ENCODE measurements at places on chromosomes 6 and 20.

DNA sequence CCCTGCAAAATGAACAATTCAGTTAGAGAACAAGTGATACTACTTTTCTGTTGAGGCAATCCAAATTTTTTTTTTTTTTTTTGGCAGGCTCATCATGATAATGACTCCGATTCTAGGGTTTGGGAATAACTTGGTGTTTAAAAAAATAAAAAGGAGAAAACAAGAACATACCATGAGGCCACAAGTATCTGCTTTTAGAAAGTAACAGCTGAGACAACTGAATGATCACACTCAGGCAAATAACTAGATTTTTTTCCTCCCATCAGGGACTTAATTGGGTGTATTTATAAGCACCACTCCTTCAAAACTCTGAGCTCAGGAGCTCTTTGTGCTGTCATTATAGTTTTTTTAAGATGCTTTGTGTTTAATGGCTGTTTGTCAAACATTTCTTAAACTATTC lies 29.6 kb downstream of the PAK5 start:
- no peak for DNase-seq

DNA sequence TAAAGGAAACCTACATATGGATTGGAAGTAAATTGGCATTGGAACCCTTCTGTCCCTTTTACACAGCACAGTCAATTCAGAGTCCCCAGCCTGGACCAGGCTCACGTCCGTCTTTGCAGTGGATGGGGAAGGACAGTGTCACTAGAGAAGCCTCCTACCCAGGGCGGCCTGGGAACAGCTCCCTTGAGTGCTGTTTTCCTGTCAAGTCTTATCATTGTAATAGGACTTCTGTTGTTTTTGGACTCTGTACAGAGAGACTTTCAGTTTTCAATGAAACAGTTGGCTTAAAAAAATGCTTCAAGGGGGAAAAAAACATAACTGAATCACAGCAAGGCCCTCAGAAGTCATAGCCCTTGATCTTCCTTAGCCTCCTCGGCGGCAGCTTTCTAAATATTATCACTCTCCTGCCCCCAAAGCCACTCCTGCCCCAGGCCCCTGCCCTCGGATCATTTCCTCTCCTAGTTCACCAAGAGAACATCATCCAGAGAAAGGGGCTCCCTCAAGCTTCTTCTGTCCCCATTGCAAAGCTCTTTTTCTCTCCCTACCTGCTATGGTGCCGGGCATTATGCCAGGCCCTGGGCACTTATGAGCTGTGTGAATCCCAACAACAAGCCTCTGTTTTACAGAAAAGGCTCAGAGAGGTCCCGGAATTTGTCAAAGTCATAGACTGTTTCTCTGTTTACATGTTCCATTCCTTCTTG lies 37.8 kb upstream of the CNKSR3 start:
- no peak for DNase-seq

- DNase-seq: peak; percentile 19
These were observed 161.2 kb upstream of the SUPT3H start for GRCh38 chr6:45538641-45539547.

GRCh38 chr6:156854466-156855161 lies 77.4 kb downstream of the ARID1B start:
- DNase-seq: no peak

GRCh38 chr6:27280064-27280539 lies 32.0 kb downstream of the POM121L2 start:
- DNase-seq: peak; percentile 73

DNA sequence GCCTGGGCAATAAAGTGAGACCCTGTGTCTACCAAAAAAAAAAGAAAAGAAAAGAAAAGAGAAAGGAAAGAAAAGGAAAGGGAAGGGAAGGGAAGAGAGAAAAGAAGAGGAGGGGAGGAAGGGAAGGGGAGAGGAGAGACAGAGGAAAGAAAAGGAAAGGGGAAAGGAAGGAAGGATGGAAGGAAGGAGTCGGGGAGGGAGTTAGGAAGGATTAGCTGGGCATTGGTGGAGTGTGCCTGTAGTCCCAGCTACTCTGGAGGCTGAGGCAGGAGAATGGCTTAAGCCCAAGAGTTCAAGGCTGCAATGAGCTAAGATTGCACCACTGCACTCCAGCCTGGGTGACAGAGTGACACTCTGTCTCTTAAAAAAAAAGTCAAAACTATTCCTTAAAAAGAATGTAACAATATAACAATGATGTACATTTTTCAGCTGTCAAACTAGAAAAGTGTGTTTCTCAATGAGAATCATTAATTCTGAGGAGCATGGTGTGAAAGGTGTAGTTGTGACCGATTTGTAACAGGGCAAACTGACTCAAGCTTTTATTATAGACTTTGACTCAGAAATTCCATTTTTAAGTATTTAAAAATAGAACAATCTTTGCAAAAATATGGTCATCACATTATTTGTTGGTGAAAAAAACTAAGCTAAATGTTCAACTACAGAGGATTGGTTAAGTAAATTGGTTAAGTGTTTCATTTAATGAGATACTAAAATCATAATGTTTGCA lies 14.7 kb downstream of the SNRPB start:
- no peak for DNase-seq

GRCh38 chr6:106064756-106065155 lies 21.4 kb upstream of the PRDM1 start:
- no peak for DNase-seq

DNA sequence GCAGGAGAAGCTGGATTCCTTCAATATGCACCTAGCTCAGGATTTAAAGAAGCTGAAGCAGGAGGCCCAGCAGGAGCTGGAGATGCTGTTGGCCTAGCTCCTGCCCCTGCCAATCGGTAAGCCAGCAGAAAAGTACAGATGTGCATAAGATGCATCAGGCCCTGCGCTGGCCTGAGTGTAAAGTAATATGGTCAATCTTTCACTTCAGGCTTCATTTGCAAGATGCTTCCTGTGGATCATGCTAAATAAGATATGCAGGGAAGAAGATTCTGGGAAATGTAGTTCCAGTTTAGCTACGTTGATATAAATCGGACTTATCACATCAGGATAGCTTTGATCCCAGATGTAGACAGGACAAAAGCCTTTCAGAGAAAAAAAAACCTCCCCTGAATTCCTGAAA lies 100.3 kb downstream of the GJA1 start:
- DNase-seq: no peak

DNA sequence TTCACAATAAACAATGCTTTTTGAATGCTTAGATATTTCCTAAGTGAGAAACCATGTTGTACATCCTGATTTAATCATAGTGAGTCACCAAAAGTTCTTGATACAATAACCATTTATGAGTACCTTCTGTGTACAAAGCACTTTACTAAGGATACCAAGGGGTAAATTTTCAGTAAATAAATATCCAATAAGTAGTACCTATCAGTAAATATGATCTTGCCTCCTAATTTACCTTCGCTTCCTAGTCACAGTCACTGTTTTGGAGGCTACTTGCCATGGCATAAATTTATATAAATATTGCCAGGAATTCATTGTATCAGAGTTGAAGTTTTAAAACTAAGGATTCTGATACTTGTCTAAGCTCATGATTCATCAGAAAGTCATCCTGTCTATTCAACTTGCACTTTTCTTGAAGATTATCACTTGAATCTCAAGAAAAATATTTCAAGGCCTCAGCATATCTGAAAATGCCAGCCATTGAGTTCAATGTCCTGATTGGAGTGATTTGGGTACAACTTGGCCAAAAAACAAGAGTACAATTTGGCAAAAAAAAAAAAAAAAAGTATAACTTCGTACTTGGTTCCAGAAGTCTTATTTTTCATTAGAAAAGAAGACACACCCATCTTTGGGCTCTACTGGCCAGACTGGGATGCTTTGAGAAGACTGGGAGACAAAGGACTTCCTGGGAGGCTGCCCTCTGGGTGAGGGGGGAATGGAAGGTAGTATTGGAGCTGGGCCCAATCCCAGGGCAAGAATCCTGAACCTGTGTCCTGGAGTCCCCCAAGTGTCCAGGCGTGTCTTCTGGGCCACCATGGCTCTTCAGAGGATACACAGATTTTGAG lies 32.8 kb downstream of the RAB22A start:
- DNase-seq: no peak

- no peak for DNase-seq
These were observed 172.3 kb downstream of the OGFRL1 start for GRCh38 chr6:71460933-71461332.

DNA sequence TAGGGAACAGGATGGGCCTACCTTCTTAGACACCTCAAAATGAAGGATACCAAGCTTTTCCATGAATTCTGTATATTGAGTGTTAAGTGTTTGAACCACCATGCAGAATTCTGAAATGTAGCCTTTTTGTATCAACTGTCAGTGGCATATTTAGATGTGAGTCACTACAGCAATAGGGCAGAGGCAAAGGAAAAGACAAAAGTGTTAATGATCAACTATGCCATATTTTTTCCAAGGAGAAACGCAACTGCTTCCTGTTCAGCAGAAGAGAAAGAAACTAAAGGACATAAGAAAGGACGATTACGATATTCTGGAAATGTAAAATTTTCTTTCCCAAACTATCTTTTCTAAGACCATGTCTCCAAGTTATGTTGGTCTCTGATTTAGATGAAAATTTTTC lies 104.6 kb upstream of the RSPO3 start:
- peak; percentile 9 for DNase-seq

- DNase-seq: no peak
These were observed 137.5 kb downstream of the ZFP64 start for GRCh38 chr20:52054123-52054522.

DNA sequence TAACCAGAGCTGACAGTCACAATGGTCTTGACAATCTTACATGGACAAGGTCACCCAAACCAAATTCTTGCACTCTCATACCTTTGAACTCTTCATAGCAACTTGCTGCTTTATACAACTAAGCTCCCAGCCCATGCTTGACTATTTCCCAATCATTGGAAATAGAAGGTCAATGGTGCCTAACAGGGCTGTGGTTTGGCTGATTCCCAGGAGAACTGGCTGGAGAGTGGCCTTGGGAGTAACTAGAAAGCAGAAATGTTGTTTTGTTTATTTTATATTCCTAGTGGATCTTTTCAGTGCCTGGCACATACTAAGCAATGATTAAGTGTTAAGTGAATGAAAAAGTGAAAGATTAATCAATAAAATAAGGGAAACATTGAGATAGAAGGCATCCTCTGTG lies 3.0 kb downstream of the SPINT4 start:
- no peak for DNase-seq
